ENCODE measurements at places on chromosomes 6 and 20.

DNA sequence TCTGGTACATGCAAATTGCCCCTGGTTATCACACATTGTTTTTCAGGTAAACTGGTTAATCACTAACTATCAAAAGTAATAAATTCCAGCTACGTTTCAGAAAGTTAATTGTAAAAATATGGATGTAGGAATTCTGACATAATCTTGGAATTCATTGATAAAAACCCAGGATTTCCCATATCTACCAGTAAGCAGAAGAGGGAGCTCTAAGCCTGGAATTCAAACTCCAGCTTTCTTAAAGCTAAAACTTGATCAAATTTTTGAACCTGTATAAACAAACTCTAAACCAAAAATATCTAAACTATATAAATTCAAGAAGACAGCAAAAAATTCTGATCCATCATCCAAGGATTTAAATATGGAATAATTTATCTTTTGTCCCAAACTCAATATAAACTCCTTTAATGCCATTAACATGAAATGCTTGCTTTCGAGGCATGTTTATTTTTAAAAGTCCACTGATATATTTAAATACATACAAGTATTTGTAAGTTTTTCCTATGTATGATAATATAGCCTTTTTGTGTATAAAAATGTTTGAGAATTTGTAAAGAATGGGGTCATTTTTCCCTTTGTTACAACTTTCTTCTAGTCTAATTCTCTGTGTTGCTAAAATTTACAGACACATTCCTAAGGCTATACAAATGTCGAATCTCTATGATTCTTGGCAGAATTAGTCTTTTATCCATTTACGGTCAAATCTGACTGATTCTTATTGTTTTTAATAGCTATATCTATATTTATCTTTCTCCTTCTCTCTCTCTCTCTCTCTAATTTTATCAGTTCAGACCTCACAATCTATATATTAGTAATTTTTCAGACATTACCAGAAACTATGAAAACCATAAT lies 91.4 kb upstream of the RNF217 start:
- no peaks in the 10 kb centered on the region for H3K4me1 ChIP-seq
- no peak overlapping the region for H3K27ac ChIP-seq
- H3K36me3 ChIP-seq = no peaks in the 10 kb centered on the region
- no peaks in the 10 kb centered on the region for H3K27me3 ChIP-seq
- no peak overlapping the region for H3K4me3 ChIP-seq

DNA sequence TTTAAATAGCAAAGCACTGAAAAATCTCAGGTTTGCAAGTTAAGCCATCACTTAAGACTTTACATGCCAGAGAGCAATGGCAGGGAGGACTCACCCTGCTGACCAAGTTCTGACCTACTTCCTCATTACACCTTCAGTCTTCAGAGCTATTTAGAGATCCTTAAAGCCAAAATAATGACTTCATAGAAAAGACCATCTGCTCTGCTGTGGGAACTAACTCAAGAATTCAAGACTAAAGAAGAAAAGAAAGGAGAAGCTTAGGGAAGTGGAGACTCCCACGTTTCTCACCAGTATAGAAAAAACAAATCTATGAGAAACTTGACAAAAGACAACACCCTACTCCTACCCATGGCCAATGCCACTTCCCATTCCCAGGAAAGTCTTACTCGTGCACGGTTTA lies 28.6 kb downstream of the XPO5 start:
- H3K27ac ChIP-seq = no peak overlapping the region
- H3K27me3 ChIP-seq = no peaks in the 10 kb centered on the region
- no peaks in the 10 kb centered on the region for H3K4me1 ChIP-seq
- H3K36me3 ChIP-seq = no peaks in the 10 kb centered on the region

DNA sequence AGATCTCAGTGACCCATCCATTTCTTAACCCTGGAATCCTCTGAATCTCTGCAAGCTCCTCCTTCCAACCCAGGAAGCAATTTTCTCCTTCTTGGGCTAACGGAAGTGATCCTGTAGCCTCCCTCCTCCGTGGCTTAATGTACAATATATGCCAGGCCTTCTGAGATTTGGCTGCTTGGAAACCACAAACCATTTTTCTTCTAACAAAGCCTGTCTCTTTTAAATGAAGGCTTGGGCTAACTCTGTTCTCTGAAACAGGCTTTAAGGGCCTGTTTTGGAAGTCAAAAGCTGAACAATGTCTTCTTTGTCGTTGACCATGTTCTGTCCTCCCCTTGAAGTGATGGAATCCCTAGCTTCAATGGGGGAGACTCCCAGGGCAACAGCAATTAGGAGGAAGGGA lies 14.9 kb downstream of the FYN start:
- no peak overlapping the region for H3K27ac ChIP-seq
- H3K36me3 ChIP-seq = no peaks in the 10 kb centered on the region
- H3K27me3 ChIP-seq = no peaks in the 10 kb centered on the region

- no peak overlapping the region for H3K27ac ChIP-seq
- H3K4me3 ChIP-seq = no peak overlapping the region
- no peaks in the 10 kb centered on the region for H3K27me3 ChIP-seq
- H3K4me1 ChIP-seq = no peaks in the 10 kb centered on the region
Observed at GRCh38 chr6:134921721-134922261, 28.1 kb downstream of the ALDH8A1 start.

GRCh38 chr6:112338166-112338709 lies 8.9 kb upstream of the RFPL4B start:
- DNase-seq = no peak
- no peaks in the 10 kb centered on the region for H3K27me3 ChIP-seq
- H3K4me3 ChIP-seq = no peak overlapping the region
- H3K27ac ChIP-seq = no peak overlapping the region

DNA sequence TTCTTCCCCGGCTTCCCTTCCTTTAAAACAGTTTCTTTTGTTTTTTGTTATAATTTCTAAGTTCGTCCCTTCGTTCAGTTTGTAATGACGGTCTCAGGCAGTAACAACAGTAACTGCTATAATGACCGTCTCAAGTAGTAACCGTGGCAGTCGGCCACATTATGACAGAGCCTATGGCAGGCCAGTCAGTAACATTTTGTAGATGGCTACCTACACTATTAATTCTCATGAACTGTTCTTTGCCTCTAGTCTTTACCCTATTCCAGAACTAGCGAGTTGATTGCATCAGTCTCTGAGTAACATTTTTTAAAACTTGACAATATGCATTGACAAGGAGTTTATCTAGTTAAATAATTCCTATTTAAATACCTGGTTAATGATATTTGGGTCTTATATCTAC lies 43.0 kb upstream of the ADGRG6 start:
- no peak overlapping the region for H3K27ac ChIP-seq
- DNase-seq = no peak
- H3K4me1 ChIP-seq = peaks cover 6% of the 10 kb centered on the region

- peak overlapping the region; percentile 93 for H3K27ac ChIP-seq
- DNase-seq = peak; percentile 42
Observed at GRCh38 chr20:20711413-20711812, 1.0 kb downstream of the RALGAPA2 start.

GRCh38 chr20:43363506-43363905 lies 94.2 kb upstream of the SRSF6 start:
- H3K27me3 ChIP-seq = peaks cover 5% of the 10 kb centered on the region
- no peaks in the 10 kb centered on the region for H3K36me3 ChIP-seq
- DNase-seq = peak; percentile 11
- H3K27ac ChIP-seq = no peak overlapping the region

- no peaks in the 10 kb centered on the region for H3K27me3 ChIP-seq
- no peak for DNase-seq
- no peaks in the 10 kb centered on the region for H3K4me1 ChIP-seq
- H3K36me3 ChIP-seq = no peaks in the 10 kb centered on the region
- no peak overlapping the region for H3K4me3 ChIP-seq
- no peak overlapping the region for H3K27ac ChIP-seq
Observed at GRCh38 chr6:127956260-127956888, 55.5 kb upstream of the THEMIS start.

DNA sequence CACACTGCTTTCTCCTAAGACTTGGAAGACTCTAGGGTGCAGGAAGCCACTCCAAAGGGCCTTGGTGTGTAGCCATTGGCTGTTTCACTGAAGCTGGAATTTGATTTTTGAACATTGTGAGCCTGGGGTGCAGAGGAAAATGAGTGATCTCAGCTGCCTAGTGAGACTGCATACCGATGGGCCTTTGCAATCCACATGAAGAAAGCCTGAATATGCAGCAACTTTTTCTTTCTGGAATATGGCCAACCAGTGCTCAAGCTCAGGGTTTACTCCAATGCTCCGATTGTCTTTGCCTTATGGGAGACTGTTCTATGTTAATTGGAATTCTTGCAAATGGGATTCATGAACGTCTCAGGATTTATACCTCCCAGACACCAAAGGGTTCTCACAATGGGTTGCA lies 242.6 kb downstream of the DOK5 start:
- no peaks in the 10 kb centered on the region for H3K36me3 ChIP-seq
- no peak overlapping the region for H3K4me3 ChIP-seq
- no peaks in the 10 kb centered on the region for H3K27me3 ChIP-seq
- DNase-seq = peak; percentile 47

DNA sequence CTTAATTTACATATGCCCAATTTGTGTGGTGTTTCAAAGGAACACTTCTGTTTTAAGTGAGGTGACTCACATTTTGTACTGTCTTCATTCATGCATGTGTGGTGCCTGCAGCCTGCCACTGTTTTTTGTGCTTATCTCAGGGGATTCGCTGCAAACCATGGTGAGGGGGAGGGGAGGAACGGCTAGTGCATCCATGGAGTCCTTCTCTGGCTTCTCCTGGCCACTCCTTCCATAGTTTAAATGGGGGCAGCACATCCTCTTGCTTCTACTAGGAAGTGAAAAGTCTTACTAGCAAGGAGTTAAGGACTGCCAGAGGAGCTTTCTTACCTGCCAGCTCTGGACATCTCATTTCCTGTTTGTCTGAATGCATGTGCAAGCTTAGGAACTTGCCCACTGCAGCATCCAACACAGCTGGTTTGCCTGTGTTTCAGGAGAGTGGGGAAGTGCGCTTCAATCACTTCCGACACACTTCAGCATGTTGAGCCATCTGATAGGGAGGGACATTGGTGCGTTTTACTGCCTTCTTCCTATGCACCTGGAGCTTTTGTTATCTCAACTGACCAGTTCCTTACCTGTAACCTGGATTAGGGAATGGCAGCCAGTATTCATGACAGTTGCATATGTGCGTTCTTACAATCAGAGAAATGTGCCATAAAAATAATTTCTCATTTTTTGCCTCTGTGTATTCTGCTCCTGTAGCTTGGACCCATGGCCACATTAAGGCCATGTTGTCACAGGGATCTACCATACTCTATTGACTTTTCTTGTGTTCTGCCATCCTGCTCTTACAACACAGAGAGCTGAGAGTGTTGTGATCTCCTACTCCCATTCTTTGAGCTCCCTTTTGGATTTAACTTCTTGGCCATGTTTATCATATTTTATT lies 211.3 kb downstream of the ARID1B start:
- H3K27me3 ChIP-seq = no peaks in the 10 kb centered on the region
- DNase-seq = peak; percentile 38
- peaks cover 40% of the 10 kb centered on the region for H3K4me1 ChIP-seq

DNA sequence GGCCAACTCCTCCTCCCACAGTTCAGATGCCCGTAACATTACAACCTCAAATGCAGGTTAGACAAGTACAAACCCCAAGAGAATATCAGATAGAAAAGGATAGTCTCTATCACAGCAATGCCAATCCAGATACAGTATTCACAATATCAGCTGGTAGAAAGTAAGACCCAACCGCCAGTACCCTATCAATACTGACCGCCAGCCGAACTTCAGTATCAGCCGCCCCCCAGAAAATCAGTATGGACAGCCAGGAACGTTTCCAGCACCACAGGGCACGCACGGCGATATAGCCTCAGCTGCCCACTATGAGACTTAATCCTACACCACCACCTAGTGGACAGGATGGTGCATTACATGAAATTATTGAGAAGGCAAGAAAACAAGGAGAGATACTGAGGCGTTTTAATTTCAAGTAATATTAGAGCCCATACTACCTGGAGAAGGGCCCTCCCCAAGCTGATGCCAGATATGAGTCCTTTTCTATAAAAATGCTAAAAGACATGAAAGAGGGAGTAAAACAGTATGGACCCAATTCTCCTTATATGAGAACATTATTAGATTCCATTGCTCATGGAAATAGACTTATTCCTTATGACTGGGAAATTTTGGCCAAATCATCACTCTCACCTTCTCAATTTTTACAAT lies 17.6 kb upstream of the EIF2S2 start:
- no peaks in the 10 kb centered on the region for H3K27me3 ChIP-seq
- H3K4me3 ChIP-seq = no peak overlapping the region
- H3K36me3 ChIP-seq = no peaks in the 10 kb centered on the region
- H3K27ac ChIP-seq = no peak overlapping the region
- DNase-seq = peak; percentile 83

DNA sequence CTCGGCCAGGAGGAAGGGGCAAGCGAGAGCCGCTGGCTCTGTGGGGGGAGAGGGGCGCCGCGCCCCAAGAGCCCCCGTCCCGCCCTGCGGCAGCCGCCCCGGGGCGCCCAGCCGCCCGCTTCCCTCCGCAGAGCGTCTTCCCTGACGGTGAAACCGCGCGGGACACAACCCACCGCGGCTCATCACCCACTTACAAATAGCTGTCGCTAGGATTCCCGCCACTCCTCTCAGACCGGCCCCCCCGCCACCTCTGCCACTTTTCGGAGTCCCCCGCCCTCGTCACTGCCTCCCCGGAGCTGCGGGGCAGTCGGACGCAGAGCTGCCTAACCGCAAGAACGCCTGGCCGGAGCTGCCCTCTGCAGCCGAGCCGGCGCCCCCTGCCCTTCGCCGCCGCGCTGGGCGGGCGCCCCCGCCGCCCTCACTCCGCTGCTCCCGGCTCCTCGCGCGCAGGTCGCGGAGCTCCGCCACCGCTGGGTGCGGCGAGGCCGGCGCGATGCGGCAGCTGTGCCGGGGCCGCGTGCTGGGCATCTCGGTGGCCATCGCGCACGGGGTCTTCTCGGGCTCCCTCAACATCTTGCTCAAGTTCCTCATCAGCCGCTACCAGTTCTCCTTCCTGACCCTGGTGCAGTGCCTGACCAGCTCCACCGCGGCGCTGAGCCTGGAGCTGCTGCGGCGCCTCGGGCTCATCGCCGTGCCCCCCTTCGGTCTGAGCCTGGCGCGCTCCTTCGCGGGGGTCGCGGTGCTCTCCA lies at the start of gene SLC35D3:
Gene SLC35D3, plus strand, starts transcription at position 366 of the 749 bp plus-strand sequence. Its CDS starts 128 bp downstream, at position 494.
- H3K36me3 ChIP-seq = no peaks in the 10 kb centered on the region
- peaks cover 14% of the 10 kb centered on the region for H3K4me1 ChIP-seq
- H3K4me3 ChIP-seq = peak within 1 kb of the TSS; percentile 51
- DNase-seq = peak; percentile 20

GRCh38 chr6:5995658-5995948 lies 11.1 kb downstream of the NRN1 start:
- H3K36me3 ChIP-seq = no peaks in the 10 kb centered on the region
- no peak overlapping the region for H3K27ac ChIP-seq
- peaks cover 11% of the 10 kb centered on the region for H3K4me1 ChIP-seq

- no peak overlapping the region for H3K27ac ChIP-seq
Observed at GRCh38 chr6:144362042-144363018, 77.2 kb downstream of the UTRN start.

GRCh38 chr6:103680116-103680515 lies 1179.6 kb downstream of the HACE1 start:
- DNase-seq = no peak
- H3K4me1 ChIP-seq = no peaks in the 10 kb centered on the region
- H3K4me3 ChIP-seq = no peak overlapping the region
- no peaks in the 10 kb centered on the region for H3K36me3 ChIP-seq
- no peak overlapping the region for H3K27ac ChIP-seq
- H3K27me3 ChIP-seq = no peaks in the 10 kb centered on the region

- no peak overlapping the region for H3K4me3 ChIP-seq
- H3K27me3 ChIP-seq = peaks cover 14% of the 10 kb centered on the region
- no peak overlapping the region for H3K27ac ChIP-seq
- H3K36me3 ChIP-seq = no peaks in the 10 kb centered on the region
Observed at GRCh38 chr20:60210779-60211617, 252.8 kb downstream of the CDH26 start.

- no peaks in the 10 kb centered on the region for H3K27me3 ChIP-seq
- no peaks in the 10 kb centered on the region for H3K4me1 ChIP-seq
Observed at GRCh38 chr20:61293951-61294350, 41.9 kb downstream of the CDH4 start.

Measured in hepatocyte (in vitro differentiated cells).